ENCODE measurements at places on chromosomes 2 and 18.

GRCh38 chr2:109197491-109198418, 68.8 kb downstream of the SH3RF3 start:
- DNase-seq, result no peak

DNA sequence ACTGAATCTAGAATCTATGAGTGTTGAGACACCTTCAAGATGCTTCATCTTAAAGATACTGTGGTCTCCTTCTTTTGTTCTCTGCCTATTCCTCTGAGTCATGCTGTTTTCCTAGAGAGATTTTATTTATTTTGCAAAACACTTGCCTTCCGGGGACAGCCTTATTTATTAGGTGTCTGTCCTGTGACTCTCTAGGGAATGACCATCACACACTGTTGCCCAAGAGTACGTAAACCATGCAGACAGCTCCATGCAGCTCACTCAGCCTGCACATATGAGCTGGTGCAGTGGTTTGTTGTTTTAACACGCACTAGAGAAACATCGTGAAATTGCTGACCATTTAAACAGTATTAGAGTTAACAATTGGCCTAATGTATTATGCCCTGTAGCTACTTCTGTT, 12.4 kb upstream of the ADCYAP1 start:
- no peak for DNase-seq

GRCh38 chr2:55712477-55713060, 18.9 kb upstream of the PNPT1 start:
- DNase-seq, result no peak

DNA sequence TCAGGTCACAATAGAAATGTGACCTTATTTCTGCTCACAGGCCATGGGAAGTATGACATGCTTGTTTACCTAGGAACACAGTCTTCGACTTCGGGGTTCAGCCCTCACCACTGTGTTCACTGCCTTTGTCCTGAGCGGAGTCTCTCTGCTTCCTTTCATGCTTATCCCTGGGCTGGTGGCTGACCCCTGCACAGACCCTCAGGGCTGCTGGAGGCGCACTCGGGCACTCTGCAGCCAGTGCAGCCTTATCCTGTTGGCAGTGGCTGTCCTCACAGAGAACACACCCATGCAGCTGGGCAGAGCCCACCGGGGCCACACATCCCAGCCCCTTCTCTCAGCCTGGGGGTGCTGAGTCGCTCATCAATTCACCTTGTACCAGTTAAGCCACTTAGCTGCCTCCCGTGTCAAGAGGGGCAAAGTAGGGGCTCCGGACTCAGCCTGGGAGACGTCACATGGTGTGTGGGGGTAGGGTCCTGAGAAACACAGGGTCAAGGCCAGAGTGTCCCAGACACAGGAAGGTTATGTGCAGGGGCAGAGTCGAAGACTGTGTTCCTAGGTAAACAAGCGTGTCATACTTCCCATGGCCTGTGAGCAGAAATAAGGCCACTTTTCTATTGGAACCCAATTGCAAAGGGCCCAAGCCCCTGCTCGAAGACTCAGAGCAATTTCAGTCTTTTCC, 107.5 kb downstream of the FAM210A start:
- no peak for DNase-seq

- DNase-seq, result no peak
Measured at GRCh38 chr2:109385506-109385905, 228.3 kb downstream of the SEPTIN10 start.
